Stimulated activated CD4-positive, alpha-beta T cell treated with anti-CD3 and anti-CD28 coated beads, Interleukin-4, amount 100 ng/mL, for 48 hours (primary cell): ENCODE measurements at places on chromosomes 12 and 14.
A peak's percentile ranks its signal among the peaks of the same experiment; 100 is the strongest.

DNA sequence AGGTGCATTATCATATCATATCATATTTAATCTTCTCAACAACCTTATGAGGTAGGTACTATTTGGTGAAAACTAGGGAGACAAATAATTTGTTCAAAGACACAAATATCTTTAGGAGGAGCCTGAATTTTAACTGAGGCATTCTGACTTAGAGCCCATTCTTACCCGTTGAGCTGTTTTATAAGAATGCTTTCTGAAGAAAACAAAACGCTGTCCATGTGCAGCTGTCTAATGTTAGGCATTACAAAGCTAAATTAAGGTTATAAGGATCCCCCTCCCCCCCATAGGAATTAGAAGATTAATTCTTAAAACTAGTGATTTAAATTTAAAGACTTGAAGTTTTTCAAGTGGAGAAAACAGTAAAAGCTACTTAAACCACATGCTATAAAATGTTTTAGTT is 6.4 kb downstream of the KTN1 start:
- no peak for DNase-seq

DNA sequence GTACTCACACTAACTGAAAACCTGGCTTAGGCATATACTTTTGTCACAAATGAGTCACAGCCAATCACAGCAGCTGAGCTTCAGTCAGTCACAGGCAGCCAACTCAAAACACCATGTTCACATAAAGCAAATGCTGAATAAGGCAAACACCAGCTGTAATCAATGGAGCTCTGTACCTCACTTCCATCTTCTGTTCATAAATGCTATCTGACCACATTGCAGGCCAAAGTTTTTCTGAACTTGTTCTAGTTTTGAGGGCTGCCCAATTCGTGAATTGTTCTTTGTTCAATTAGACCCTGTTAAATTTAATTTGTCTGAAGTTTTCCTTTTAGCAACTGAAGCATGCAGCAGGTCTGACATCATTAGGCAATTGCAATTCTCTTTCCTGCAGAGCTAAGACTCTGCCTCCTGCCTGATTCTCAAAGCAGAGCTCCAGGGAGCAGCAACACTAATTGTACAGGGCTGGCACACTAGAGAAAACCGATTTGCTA is 129.9 kb downstream of the WIF1 start:
- DNase-seq: no peak

GRCh38 chr12:80679346-80680131 is 27.9 kb upstream of the MYF6 start:
- DNase-seq: no peak

GRCh38 chr12:26810330-26810729 is 22.7 kb downstream of the ITPR2 start:
- no peak for DNase-seq

DNA sequence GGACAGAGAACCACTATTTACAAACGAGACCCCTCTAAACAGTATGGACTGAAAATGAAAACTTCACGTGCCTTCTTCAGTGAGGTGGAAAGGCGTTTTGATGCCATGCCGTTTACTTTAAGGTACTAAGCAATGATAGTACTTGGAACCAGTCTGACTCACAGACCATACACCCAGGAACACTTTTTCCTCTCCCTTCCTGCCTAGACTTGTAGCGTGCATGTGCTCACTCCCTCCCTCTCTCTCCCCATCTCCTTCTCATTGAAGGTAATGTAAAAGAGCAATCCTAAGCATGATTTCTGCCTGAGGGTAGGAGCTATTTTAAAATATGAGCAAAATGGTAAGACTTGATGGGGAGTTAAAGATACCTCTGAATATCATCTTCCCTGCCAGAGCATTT is 5.9 kb upstream of the RPL41 start:
- DNase-seq: no peak

GRCh38 chr14:57057803-57058202 is 210.9 kb downstream of the EXOC5 start:
- DNase-seq: no peak

- DNase-seq: no peak
These were observed 17.7 kb downstream of the DTD2 start for GRCh38 chr14:31439561-31439960.

DNA sequence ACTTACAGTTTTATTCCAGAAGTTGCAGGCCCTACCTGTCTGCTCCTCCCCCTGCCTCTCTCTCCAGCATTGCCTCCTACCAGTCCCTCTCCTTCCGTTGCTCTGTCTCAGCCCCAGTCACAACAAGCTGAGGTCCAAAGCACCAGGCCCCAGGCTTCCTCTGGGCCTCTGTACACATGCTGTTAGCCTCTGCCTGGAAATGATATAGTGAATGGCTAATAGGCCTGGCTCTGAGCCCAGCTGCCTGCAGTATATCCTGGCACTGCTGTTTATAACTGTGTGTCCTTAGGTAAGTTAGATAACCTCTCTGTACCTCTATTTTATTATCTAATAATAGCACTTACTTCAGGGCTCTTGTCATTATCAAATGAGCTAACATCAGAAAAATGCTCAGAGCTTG is 114.9 kb upstream of the PWP1 start:
- no peak for DNase-seq

DNA sequence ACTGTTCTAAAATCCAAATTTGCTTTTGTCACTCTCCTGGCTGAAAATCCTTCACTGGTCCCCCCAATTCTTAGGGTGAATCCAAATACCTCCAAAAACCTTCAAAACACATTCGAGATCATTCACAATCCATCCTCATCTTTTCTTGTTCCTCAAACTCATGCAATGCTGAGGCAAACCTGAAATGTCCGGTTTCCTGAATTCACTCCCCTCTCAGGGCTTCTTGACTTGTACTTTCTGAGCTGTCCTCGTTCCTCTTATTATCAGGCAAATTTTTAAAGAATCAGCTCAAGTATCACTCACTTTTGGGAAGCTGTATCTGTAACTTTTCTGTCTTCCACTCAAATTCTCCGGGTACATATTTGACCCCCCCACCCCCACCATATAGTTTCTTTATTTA is 84.9 kb upstream of the DUSP6 start:
- no peak for DNase-seq

GRCh38 chr12:124605150-124605882 is 37.9 kb upstream of the NCOR2 start:
- no peak for DNase-seq

- no peak for DNase-seq
These were observed 89.1 kb upstream of the STAC3 start for GRCh38 chr12:57340104-57340503.

GRCh38 chr12:39779768-39780340 is 160.3 kb upstream of the ABCD2 start:
- DNase-seq: no peak

DNA sequence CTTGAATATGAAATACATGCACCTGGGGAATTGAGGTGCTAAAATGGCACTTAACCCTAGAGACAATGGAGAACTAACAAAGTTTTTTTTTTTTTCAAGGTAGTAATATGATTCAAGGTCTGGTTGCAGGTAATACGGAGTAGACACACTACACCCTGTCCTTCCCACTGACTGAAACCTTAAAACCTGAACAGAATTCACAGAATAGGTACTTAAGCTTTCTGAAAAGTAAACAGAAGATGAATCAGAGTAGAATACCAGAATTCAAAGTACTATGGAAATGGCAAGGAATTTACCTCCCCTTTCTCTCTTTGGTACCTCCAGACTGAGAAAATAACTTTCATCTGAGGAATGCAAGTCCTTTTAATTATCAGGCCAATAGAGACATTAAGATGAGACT is 87.2 kb downstream of the PAPLN start:
- no peak for DNase-seq

- DNase-seq: peak; percentile 20
These were observed 43.6 kb upstream of the APPL2 start for GRCh38 chr12:105279460-105280056.

- DNase-seq: no peak
These were observed 32.2 kb upstream of the KTN1 start for GRCh38 chr14:55547650-55548315.

DNA sequence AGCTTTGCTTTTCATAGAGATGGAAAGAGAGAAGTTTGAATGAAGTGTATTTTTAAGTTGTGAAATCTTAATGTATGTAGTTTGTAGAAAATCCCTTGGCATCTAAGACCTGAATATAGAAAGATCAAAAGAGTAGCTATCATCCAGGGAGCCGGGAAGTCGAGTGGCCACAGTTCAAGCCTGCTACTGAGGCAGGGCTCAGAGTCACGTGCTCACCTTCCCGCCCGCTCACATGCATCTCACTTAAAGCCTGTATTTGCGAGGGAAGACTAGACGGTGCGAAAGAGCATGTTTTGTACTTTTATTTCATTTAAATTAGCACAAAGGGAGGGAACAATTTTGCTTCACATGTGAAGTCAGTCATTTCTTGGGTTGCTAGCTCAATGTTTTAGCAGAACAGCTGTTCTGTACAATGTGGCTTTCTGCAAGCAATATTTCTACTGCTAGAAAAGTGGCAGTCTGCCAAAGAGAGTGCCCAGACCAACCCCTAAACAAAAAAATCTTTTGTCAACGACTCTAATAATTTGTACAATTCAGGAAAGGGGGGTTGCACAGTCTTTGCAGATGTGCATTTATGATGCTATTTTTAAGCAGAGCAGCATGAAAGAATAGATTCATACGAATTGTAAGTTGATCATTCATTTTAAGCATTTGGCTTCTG is 290.7 kb downstream of the NPAS3 start:
- DNase-seq: no peak

GRCh38 chr12:5377997-5378592 is 53.8 kb upstream of the NTF3 start:
- no peak for DNase-seq
